Stimulated activated CD4-positive, alpha-beta T cell treated with anti-CD3 and anti-CD28 coated beads, TNF-alpha, amount 100 ng/mL, for 4 hours (primary cell): ENCODE measurements at places on chromosomes 3 and 15.

DNA sequence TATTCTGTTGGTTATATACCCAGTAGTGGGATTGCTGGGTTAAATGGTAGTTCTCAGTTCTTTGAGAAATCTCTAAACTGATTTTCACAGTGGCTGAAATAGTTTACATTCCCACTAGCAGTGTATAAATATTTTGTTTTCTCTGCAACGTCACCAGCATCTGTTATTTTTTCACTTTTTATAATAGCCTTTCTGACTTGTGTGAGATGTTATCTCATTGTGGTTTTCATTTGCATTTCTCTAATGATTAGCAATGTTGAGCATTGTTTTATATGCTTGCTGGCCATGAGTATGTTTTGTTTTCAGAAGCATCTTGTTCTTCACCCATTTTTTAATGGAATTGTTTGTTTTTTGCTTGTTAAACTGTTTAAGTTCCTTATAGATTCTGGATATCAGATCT lies 612.7 kb upstream of the SGO1 start:
- no peak for DNase-seq

DNA sequence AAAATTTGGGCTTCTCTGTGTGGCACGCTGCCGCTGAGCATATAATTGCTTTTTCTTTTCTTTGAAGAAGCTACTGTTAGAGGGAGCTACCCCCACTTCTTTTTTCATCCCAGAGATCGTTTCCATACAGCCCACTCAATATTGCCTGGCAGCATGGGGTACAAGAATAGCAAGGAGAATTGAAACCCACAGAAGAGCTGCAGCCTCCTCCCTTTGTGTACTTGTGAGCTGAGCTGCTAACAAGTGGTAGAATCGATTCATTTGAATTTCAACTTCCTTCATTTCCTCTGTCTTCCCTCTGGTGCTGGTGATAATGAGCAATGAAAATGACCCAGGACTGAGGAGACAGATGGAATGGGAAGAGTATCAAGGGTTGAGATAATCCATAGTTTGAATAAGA lies 64.9 kb downstream of the LRRC3B start:
- DNase-seq, result no peak

- DNase-seq, result no peak
Measured at GRCh38 chr3:45704301-45704943, 15.2 kb downstream of the SACM1L start.

GRCh38 chr15:85008474-85009260 lies 27.0 kb downstream of the PDE8A start:
- DNase-seq, result no peak

DNA sequence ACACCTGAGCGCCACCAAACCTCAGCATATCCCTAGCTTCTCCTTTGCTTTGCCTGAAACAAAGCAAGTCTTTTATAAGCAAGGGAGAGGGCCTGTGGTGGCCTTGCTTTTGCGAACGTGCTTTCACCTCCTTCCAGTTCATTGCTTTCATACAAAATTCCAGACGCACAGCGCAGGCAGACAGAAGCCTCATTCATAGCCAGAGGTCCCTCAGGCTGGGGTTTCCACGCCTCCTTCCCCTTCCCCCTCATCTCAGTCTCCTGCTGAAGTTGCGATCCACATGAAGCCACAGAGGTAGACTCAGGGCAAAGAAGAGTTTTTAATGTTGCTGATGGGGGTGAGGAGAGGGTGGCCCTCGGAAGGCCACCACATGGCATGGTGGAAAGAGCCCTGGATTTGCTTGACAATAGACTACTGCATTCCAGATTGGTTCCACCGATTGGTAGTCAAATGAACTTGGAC lies 59.4 kb upstream of the FLNB start:
- DNase-seq, result no peak

- DNase-seq, result no peak
Measured at GRCh38 chr3:154955907-154956533, 124.1 kb upstream of the MME start.

DNA sequence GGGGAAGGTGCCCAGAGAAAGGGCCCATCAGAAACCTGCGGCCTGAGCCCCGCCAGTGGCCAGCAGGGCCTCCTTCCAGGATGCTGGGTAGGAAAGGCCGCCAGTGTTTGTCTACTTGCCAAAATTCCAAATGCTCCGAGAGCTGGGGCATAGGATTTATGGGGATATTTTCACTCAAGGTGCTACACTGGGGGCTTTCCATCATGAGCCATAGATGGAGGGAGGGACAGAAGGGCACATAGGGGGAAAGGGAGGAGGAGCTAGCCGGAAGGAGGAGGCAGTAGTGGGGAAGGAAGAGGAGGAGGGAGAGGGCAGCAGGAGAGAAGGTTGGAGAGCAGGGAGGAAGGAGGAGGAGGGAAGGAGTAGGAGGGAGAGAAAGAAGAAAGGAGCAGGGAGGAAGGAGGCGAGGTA lies 494.7 kb upstream of the PROK2 start:
- no peak for DNase-seq

DNA sequence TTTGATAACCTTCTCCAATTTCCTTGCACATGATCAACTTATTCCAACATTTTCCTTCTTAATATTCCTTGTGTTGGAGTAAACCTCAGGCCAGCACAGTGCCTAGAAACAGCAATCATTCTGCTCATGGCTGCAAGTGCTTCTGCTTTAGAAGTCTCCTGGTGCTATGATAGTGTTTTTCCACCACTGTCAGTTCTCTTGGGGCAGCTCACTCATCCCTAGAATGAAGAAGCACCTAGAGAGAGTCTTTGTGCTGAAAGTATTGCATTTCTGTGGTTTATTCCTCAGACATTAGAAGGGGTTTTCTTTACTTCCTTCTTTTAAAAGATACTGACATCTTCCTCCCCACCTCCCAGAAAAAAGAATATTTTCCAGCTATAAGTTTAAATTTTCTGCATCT lies 183.5 kb downstream of the RYR3 start:
- no peak for DNase-seq

DNA sequence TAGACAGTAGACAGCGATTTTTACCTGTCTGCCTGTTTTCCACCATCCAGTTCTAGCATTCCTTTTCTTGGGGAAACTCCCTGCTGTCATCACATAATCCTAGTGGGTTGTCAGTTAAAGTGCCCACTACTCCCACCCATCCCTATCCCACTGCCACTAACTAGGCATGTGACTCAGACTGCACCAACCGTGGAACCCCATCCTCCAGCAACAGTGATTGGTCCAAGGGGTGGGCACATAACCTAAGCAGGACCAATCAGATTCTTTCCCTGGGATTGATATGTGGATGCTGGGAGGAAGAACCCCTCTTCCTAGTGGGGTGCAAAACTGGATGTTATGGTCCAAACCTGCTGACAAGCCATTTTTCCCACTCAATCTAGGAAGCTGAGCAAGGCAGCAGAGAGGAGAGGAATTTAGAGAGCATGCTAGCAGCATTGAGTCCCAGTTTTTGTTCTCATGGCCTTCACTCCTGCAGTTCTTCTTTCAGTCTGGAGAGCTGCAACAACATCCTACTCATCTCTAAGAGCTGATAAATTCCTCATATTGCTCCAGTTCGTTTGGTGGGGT lies 3.9 kb upstream of the INSYN1 start:
- no peak for DNase-seq

- no peak for DNase-seq
Measured at GRCh38 chr15:38004218-38004861, 69.9 kb downstream of the TMCO5A start.

DNA sequence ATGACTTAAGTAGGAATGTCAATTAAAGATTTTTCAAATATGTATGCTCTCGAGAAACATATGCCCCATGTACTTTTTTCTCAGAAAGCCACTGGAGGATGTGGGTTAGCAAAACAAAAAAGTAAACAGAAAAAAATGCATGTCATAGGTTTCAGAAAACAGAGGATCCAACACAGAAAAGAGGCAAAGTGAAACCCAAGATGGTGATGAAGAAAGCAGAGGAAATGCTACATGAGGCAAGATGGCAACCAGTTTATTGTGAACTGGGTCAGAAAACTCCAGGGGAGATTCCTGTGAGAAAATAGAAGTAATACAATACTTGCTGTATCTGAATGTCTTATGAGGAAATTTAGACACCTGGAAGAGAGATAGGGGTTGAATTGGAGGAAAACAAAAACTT lies 30.8 kb upstream of the EOMES start:
- no peak for DNase-seq

DNA sequence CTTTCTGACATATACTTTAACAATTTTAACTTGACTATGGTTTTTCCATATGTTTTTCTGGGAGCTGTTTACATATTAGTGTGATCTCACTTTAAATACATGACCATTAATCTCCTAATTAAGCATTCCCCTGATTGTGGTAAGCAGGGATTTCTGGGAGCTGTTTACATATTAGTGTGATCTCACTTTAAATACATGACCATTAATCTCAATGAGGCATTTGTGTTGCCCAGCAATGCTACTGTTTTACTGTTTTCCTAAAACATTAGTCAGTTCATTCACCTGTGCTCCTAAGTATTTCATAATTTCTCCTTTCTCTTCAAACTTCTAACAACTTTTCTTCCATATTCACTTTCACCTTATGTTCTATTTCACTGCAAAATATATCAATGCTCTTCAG lies 3.6 kb upstream of the GRAMD1C start:
- DNase-seq, result no peak

DNA sequence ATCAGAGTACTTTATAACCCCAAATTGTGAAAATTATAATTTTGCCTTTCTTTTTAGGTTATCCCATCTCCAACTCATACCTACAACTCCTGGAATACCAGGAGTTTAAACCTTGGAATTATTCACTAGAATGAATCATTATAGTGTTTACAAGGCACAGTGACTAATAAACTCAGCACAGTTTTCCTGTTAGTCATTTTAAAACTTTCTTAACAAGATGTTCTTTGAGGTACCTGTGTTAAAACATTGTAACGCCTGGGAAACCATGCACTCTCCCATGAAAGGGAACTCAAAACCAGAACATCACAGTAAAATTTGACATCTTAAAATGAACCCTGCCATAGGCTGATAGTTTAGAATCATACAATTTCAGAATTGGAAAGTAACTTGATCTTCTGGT lies 132.4 kb upstream of the OSTN start:
- DNase-seq, result no peak

DNA sequence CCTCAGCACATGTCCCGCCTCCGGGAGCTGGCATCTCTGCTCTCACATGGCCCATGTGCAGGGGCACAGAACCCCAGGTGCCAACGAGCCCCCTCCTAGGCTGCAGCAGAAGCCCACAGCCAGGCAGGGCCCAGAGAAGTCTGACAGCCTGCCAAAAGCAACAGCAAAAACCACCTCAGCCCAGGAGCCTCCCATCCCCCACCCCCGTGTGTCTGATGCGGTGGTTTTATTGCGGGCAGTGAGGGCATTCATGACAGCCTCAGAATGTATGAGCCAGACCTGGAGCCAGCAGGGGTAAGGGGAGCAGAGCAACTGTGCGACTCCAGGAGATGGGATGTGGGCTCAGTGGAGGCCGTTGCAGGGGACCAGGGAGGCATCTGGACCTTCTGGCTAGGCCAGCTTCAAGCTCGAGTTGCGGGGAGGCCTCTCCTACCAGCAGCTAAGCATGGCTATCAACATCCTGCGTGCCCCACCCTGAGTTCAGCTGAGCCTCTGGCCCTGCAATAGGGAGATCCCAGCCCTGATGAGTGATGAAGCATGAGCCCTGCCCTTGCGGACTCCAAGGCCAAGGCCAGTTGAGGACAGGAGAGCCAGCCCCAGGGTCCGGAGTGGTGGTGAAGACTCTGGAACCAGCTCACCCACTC lies 52.5 kb downstream of the CYP11A1 start:
- DNase-seq, result no peak

DNA sequence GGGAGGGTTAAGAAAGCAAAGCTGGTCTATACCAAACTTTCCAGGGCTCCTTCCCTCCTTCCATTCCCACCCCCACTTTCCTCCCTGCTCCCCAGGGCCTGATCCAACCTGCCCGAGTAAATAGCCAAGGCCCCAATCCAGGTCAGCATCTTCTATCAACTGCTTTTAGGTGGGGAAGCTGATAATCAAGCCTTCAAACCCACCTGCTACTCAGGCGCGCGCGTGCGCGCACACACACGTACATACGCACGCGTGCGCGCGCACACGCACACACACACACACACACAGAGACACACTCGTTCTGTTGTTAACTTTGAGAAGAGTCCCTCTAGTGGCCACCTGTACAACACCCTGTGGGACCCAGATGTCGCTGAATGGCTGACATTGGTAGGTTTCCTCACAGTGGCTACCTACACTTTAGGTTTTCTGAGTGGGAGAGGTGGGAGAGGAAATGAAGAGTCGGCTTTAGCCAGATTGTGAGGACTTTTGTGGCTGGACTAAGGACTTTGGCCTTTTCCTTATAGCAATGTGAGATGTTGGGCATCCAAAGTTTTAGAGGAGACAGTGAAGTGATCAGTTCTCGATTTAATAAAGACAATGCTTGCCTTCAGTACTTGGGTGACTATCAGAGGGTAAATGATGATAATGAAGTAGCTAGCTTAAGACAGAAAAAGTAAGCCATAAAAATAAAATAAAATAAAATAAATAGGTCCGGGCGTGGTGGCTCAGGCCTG lies 179.9 kb upstream of the C2CD4B start:
- DNase-seq, result peak; percentile 6

DNA sequence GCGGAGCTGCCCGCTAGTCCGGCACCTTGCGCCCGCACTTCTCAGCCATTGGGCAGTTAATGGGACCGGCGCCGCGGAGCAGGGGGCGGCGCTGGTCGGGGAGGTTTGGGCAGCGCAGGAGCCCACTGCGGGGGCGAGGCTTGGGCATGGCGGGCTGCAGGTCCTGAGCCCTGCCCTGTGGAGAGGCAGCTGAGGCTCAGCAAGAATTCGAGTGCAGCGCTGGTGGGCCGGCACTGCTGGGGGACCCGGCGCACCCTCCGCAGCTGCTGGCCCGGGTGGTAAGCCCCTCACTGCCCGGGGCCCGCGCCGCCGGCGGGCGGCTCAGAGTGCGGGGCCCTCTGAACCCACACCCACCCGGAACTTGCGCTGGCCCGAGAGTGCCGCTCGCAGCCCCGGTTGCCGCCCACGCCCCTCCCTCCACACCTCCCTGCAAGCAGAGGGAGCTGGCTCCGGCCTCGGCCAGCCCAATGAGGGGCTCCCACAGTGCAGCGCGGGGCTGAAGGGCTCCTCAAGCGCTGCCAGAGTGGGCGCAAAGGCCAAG lies 835.0 kb downstream of the TBL1XR1 start:
- no peak for DNase-seq

DNA sequence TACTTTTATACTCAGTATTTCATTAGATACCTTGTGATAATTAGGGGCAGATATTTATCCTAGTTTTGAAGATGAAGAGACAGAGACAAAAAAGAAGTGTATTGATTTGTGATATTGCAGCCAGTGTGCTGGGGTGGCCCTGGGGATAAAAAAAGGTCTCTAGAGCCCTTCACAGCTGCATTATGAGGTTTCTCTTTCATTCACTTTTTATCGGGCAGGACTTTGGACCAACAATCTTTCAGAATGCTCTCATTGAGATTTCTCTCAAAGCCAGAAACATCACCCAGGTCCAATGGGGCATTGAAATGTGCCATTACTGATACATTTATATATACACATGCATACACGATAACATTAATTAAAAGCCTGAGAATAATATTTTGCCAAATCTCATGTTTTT lies 20.5 kb upstream of the SELENOT start:
- no peak for DNase-seq

DNA sequence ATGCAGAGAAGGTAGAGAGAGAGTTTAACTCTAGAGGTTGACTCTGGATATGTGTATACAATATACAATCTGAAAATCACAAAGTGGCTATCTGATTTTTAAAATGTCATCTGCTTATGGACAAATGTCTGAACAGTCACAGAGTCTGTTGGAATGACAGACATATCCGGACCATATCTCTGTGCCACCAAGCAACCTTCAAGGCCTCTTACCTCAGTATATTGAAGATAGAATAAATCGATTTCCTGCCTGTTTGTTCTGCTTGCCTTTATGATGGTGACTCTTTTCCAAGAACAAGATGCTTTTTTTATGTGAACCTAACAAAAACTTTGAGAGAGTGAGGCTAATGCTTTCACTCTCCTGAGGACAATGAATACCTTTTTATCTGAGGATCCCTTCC lies 151.1 kb downstream of the RBPMS2 start:
- no peak for DNase-seq
